ENCODE measurements at places on chromosomes 6 and 20.

GRCh38 chr6:10271982-10272381 is 142.9 kb downstream of the TFAP2A start:
- no peak for DNase-seq

GRCh38 chr20:18645196-18645745 is 57.4 kb downstream of the DTD1 start:
- DNase-seq = no peak

- no peak for DNase-seq
Observed at GRCh38 chr6:117463762-117464665, 18.5 kb upstream of the DCBLD1 start.

DNA sequence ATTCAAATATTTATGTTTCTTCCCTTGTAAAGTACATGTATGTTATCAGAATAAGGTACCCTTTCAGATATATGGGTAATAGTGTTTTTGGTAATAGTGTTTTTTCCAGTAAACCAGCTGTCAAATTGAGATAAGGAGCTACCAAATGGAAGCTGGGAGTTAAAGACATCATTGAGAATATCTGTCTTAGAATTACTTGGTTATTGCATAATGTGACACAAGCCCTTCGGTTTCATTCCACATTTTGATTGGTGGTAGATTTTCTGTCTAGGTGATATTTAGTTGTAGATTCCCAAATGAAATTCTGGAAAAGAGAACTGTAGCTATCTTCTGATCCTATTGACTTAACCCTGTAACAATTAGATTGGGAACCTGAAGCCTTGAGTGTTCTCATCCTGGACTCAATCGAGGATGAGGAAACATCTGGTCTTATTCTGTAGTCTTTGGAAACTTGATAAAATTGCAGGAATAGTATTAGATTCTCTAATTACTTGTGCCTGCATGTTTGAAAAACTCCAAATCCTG is 75.1 kb upstream of the SYNJ2 start:
- DNase-seq = no peak

DNA sequence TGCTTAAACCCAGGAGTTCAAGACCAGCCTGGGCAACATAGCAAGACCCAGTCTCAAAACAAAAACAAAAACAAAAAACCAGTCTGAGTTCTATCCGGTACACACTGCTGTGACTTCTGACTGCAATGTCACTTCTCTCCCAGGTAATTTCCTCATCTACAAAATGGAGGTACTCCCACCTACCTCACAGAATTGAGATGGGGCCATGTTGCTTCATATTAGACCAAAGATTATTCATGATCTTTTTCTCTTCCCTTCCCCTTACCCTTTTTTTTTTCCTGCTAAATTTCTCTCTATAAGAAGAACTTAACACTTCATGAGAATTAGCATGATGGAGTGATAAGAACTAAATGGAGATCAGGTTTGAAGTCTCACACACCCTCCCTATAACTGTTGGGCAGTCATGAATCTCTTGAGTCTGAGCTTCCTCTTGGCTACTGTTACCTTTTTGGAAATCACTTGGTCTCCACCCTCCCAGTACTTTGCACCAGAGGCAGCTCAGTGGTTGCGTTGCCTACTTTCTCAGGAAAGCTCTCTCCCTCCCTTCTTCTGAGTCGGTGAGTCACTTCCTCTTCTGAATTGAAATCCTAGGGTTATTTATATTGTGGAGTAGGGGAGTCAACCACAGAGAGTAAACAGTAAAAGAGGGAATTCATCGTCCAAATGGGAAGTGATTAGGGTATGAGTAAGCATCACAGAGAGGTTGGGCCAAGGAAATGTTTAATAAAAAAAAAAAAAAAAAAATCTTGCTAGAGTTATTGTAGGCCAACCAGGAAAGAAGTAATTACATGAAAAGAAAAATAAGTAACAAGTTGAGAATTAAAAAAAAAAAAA is 59.9 kb upstream of the MAP7 start:
- no peak for DNase-seq
